Smooth muscle cell of the umbilical artery (primary cell): ENCODE measurements at places on chromosomes 13 and 19. TPM values are rescaled to one million over a fixed set of nuclear protein-coding genes. Genes with fewer than 3 reads are reported as not detected.

UPF1 gene
- total RNA-seq, result 66.8 and 111 TPM in 2 replicates

JUND gene
- total RNA-seq, result 89.7 and 124 TPM in 2 replicates

LILRA6 gene
- not detected in 2 replicates for total RNA-seq

TMEM221 gene
- under 0.01 TPM in 1 of 2 replicates, not detected in the other for total RNA-seq

DNMT1 gene
- total RNA-seq, result 22.6 and 71.1 TPM in 2 replicates

DNAJB1 gene
- 51.9 and 53.4 TPM in 2 replicates for total RNA-seq

SIGLEC6 gene
- total RNA-seq, result not detected in 2 replicates
